ENCODE measurements at places on chromosomes 4 and X.

- no peak for DNase-seq
Measured at GRCh38 chr4:154184238-154184637, 307.4 kb downstream of the DCHS2 start.

DNA sequence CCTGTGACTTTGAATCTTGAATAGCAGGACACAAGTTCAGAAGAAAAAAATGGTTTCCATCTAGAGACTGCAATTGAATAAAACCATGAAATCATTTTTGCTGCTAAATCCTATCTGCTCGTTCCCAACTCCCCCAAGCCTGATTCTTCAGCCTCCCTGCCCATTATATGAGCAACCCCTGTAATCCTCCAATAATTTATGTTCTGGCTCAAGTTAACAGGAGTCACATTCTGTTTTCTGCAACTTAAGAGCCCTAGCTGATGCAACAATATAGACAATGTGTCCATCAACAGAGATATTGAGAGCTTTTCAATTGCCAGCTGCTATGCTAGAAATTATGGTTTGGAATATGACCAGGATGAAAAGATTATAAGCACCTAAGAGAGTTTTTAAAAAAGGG lies 84.1 kb downstream of the LDB2 start:
- no peak for DNase-seq

- peak; percentile 95 for DNase-seq
Measured at GRCh38 chr4:54165438-54165837, 63.7 kb upstream of the PDGFRA start.

- DNase-seq: no peak
Measured at GRCh38 chrX:149120459-149120858, 384.6 kb downstream of the IDS start.

- DNase-seq: no peak
Measured at GRCh38 chrX:135572436-135572835, 52.0 kb downstream of the INTS6L start.

- peak; percentile 53 for DNase-seq
Measured at GRCh38 chr4:128565565-128566186, 243.8 kb upstream of the JADE1 start.

- DNase-seq: no peak
Measured at GRCh38 chr4:102826105-102826889, 1.1 kb downstream of the UBE2D3 start.

GRCh38 chrX:154596290-154596929 lies 11.5 kb downstream of the CTAG1A start:
- DNase-seq: peak; percentile 93

DNA sequence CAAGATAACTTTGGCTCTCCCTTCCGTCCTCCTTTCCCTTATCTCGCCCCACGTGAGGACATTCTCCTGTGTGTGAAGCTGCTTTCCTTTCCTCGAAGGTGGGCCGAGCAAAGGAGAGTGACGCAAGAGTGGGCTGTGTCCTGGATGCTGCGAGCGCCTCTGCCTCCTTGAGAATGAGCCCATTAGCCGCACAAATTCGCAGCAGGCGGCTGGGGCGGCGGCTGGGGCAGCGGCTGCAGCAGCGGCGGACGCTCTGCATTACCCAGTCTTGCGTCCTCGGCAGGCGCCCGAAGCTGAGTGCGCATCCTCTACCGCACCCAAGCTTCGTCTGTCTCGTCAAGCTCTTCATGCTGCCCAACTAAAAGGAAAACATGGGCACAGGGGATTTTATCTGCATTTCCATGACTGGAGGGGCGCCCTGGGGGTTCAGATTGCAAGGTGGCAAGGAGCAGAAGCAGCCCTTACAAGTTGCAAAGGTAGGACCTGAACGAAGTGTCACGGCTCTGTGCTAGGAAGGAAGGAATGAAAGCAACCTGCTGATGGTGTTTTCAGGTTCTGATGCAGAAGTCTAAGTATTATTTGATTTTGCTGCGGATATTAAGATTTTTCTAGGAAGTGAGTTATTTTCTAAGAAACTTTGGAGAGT lies at the start of gene SYNPO2:
Gene SYNPO2, plus strand, starts transcription at position 189 of the 646 bp plus-strand sequence. Its CDS starts 183 bp downstream, at position 372.
- DNase-seq: peak; percentile 93

DNA sequence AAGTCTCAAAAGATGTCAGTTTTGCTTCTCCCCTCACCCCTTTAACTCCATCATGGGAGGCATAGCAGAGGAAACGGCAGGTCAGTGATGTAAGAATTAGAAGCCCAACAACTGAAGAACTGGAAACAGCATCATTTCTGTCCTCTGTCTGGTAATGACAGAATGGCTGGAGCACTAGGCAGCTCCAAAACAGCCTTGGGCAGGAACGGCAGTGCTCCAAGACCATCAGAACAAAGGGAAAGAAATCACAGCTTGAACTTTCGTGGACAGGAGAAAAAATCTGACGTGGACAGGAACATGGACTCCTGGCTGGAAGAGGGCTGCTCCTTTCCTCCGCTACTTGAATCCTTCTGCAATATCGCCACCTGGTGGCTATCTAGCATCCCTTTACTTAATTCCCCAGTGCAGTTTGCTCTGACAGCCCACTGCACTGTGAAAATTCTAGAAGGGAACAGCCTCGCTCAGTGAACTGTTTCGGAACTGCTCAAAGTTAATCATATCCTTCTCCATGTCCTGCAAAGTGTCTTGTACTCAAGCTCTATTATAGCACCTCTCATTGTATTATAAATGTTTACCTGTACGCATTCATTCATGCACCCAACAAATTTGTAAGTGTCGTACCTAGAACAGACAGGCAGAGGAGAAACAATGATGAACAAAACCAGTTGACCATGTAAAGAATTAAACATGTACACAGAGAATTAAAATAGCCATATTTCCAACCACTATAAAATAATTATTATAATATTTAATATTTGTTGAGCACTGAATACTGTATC lies 20.4 kb downstream of the SLC25A53 start:
- DNase-seq: peak; percentile 89

GRCh38 chrX:1416965-1417760 lies 25.2 kb upstream of the SLC25A6 start:
- no peak for DNase-seq

DNA sequence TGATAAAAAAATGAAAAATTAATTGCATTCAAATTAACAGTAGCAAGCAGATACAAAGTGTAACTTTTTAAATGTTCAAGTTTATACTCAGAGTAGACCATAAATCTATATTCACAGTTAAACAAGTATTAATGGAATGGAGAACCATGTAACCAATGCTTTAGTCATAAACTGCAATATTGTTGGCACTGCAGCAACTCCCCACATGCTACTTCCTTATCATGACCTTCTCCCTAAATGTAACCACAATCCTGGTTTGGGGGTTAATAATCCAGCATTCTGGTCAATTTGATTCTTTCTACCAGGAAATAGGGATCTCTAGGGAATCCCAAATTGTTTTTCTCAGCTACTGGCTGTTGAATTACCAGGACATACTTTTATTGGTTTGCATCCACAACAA lies 223.9 kb upstream of the DCAF8L1 start:
- no peak for DNase-seq

GRCh38 chrX:107530141-107530540 lies 80.7 kb downstream of the FRMPD3 start:
- no peak for DNase-seq

GRCh38 chr4:25811841-25812240 lies 50.9 kb downstream of the SEL1L3 start:
- no peak for DNase-seq

DNA sequence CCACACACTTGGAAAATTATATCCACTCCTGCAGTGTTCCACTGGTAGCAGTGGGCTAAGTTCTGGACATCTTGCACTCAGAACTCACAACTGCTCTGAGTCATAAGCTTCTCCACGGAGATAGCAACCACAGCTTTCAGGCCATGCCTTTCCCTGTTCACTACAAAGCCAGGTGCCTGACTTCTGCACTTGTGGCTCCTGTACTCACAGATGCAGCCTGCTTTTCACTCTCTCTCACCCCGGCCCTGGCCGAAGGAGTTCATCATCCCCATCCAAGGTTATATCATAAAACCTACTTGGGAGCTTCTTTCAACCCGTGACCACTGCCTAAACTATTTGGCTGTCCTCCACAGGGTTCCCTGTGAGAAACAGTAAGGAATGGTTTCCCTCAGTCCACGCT lies 999.4 kb downstream of the GLUD2 start:
- DNase-seq: no peak

DNA sequence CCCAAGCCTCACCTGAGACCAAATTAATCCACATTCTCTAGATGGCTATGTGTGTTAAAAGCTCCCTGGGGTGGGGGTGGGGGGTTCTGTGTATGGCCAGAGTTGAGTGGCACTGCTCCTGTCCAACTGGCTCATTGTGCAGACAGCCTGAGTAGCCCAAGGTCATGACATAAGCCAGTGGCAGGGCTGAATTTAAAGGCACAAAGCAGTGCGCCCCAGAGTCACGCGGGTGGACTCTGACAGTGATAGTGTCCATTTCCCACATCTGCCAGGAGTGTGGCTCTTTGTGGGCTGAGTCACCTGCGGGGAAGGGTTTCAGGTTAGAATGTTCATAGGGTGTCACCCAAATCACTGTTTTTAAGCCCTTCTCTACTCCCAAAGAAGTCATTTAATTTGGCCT lies 45.4 kb downstream of the SCD5 start:
- no peak for DNase-seq

DNA sequence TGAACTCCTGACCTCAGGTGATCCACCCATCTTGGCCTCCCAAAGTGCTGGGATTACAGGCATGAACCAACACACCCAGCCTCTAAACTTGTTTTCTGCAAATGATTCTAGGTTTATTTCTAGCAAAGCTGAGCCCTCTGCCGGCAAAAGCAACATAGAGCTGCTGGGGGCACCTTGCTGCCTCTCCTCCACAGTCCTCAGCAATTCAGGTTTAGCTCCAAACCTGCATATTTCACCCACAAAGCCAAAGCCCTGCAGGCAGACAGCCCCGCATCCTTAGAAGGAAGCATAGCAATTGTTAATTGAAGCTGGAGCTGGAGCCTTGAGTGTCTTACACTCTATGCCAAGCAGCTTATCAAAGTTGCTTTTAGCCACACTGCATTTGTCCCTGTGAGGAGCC lies 24.9 kb upstream of the OCIAD2 start:
- no peak for DNase-seq

DNA sequence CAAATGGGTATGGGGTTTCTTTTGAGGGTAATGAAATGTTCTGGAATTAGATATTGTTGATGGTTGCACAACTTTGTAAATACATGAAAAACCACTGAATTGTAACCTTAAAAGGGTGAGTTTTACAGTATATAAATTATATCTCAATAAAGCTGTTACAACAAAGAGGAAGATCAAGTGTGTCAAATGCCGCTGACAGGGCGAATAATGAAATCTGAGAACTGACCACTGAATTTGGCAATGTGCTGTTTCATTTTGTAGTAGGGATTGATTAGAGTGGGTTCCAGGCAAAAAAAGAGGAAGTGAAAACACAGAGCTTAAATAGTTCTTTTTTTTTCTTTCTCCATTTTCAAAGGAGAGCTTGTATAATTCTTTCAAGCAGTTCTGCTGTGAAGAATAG lies 161.1 kb upstream of the NAP1L5 start:
- no peak for DNase-seq

GRCh38 chr4:100838286-100838685 lies 320.5 kb upstream of the EMCN start:
- DNase-seq: no peak
